ENCODE measurements at places on chromosomes 13 and 19. TPM values are rescaled to one million over a fixed set of nuclear protein-coding genes. Genes with fewer than 3 reads are reported as not detected.

- DNase-seq = no peak
These were observed 667.1 kb downstream of the PCDH9 start for GRCh38 chr13:66563076-66563475.

DNA sequence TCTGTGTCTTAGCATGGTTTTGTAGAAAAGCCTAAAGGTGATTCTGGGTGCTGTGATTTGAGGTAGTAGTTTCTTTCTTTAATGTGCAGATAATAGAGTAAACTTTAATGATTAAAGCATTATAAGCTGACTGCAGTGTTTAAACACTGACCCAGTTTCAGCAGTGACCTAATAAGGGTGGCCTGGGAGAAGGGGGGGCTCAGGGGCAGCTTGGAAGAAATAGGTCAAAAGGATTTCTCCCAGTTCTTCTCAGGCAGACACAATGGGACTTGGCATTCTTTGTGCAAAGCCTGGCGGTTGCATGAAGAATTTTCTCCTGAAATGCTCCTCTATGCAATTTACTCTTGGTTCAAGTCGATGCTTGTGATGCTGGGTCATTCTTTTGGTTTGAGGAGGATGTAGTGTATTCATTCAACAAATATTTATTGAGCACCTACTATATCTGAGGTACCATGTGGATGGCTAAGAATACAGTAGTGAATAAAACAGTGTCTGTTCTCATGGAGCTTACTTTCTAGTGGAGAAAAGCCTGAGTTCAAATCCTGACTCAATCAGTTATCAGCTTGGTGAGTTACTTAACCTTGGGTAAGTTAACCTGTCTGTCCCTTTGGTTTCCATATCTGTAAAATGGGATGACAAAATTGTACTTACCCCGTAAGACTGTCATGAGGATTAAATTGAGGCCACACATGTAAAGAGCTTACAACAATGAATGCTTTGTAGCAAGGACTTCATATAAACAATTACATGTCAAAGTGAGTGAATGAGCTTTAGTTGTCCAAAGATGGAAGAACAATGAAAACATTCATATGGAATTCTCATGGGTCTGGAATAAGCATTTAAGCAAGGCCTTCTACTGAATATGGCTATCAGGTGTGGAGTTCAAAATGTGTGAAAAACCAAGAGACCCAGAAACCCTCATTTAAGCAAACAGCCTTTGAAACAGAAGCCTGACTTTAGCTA, 210.2 kb downstream of the KCNRG start:
- DNase-seq = no peak

DNA sequence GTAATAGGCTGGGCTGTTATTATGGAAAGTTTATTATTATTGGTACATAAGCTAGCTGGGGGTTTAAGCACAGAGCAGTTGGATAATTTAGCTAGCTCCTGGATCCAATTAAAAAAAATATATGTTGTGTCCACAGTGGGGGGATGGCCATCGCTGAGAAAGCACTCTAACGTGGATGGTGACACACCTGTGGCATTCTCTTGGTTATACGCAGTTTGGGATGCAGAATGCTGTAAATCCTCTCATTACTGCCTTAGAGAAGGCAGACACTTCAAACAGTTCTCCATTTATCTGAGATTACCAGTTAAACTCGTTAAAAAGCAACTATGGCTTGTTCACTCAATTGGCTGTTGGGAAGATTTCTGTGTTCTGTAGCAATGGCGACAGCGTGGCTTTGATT, 2.4 kb upstream of the ZNF536 start:
- no peak for DNase-seq

- no peak for DNase-seq
These were observed 14.5 kb upstream of the DOCK9 start for GRCh38 chr13:98992355-98992754.

DNA sequence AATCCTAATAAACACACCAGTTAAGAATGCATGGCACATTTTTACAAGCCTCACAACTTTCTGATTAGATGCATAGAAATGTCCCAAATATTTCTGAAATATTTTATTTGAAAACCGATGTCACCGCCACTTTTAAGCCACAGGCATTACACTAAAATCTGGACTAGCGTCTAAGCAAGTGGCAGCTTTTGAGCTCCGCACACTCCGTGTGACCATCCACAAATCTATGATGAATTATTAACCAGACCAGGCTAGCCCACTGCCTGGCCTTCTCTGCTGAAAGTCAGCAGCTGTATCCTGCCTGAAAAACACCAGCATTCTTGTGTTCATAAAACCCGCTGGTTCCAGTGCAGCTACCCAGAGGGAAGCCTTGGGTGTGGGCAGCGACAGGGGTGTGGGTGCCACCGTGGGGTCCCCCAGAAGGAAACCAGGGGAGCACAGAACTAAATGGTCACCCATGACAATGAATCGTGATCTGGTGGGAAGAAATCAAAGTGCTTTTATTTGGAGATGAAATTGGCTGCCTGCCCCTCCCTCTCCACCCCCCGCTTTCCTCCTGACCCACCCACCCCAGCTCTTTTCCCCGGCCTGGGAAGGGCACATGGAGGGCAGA, 13.8 kb downstream of the RASA3 start:
- DNase-seq = peak; percentile 84

DNA sequence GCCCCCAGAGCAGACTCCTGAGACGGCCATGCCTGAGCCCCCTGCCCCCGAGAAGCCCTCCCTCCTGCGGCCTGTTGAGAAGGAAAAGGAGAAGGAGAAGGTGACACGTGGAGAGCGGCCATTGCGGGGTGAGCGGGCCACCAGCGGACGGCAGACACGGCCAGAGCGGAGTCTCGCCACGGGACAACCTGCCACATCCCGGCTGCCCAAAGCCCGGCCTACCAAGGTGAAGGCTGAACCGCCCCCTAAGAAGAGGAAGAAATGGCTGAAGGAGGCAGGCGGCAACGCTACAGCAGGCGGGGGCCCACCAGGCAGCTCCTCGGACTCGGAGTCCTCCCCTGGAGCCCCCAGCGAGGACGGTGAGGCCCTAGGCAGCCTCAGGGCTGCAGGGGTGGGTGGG, 24.1 kb downstream of the RRAS start:
- DNase-seq = no peak

DNA sequence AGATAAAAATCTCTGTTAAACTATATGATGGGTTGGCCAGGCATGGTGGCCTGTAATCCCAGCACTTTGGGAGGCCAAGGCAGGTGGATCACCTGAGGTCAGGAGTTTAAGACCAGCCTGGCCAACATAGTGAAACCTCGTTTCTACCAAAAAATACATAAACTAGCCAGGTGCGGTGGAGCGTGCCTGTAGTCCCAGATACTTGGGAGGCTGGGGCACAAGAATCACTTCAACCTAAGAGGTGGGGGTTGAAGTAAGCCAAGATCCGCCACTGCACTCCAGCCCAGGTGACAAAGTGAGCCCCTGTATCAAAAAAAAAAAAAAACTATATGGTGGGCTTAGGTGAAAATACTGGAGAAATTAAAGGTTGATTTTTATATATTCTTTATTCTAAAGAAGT, 11.3 kb downstream of the TBC1D4 start:
- no peak for DNase-seq

- DNase-seq = peak; percentile 83
These were observed 10.7 kb downstream of the PTGIR start for GRCh38 chr19:46614114-46614722.

GRCh38 chr13:58907347-58907746, 1256.4 kb downstream of the DIAPH3 start:
- DNase-seq = no peak

GRCh38 chr13:39406688-39407087, 196.3 kb downstream of the LHFPL6 start:
- no peak for DNase-seq

- peak; percentile 75 for DNase-seq
These were observed at the start of gene ZNF836 for GRCh38 chr19:52171321-52172169. TSS of gene ZNF836 (minus strand) at chr19:52171621. CDS start at chr19:52168072, 3,549 bp downstream.

- DNase-seq = peak; percentile 88
These were observed at the start of gene CCDC169 for GRCh38 chr13:36297366-36298338. TSS of gene CCDC169 (minus strand) at chr13:36297814. CDS start at chr13:36297719, 95 bp downstream.

GRCh38 chr19:28367146-28367545, 845.8 kb downstream of the UQCRFS1 start:
- no peak for DNase-seq

DNA sequence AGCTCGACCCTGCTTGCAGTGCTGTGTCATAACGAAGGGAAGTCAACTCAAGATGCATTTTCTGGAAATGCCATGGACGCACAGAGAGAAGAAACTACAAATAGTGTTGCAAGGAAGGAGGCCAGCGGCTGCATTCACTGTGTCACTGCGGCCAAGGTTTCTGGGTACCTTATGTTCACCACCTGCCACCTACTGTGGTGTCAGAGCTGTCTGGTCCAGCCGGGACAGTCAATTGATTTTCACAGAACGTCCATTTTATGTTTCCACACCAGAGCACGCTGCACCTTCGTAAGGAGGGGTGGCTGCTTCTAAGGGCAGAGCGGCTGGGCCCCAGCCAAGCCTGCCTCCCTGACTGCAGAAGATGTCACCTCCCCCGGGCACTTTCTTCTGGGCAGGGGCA, 17.7 kb downstream of the TSHZ3 start:
- no peak for DNase-seq

DNA sequence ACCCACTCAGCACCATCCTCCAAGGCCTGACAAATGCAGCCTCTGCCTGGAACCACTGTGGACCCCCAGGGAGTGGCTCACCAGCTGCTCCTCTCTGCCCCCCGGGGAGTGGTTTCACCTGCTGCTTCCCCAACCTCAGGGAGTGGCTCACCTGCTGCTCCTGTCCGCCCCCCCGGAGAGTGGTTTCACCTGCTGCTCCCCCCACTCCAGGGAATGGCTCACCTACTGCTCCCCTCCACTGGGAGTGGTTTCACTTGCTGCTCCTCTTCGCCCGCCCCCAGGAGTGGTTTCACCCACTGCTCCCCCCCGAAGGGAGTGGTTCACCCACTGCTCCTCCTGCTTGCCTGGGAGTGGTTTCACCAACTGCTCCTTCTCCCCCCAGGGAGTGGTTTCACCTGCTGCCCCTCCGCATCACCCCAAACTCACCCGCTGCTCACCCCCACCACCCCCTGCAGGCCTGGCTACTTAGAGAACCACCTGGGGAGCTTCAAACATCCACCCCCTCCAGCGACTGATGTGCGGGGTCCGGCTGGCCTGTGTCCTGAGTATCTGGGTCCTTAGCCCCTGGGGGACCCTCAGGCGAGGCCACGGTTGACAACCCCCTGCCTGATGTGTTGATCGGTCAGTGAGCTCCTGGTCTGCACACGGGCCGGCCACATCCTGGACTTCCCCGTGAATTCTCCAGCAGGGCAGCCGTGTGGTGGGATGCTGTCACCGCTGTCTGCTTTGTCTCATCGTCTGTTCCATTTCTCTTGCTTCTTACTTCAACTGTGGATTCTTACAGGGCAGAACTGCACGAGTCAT, 14.6 kb upstream of the TMEM255B start:
- no peak for DNase-seq

GRCh38 chr13:21364916-21365315, 94.2 kb downstream of the ZDHHC20 start:
- no peak for DNase-seq

GRCh38 chr13:30718661-30719524, 16.4 kb upstream of the ALOX5AP start:
- peak; percentile 81 for DNase-seq

GRCh38 chr13:87942205-87942604, 271.0 kb downstream of the SLITRK5 start:
- DNase-seq = no peak

DNA sequence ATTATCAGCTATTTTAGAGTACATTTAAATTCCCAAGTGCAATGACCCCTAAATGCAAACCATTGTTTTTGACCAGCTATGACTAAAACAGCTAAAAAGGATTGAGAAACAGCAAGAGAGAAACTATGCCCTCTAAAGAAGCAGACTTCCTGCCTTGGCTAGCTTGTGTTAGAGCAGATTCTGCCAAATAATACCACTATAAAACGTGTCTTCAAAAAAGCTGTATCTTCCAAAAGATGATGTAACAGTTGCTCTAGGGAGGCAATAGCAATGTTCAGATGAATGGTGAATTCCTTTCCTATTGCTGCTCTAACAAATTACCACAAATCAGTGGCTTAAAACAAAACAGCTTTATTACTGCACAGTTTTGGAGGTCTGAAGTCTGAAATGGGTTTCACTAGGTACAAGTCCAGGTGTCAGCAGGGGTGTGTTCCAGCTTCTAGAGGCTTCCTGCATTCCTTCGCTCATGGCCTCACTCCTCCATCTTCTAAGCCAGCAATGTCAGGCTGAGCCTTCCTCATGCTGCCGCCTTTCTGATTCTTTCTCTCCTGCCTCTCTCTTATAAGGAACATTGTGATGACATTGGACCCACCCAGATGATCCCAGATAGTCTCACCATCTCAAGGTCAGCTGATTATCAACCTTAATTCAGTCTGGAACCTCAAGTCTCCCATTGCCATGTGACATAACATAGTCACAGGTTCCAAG, 84.5 kb downstream of the LRRC63 start:
- DNase-seq = peak; percentile 42

GRCh38 chr13:97142452-97142851, 79.7 kb upstream of the MBNL2 start:
- DNase-seq = no peak

GRCh38 chr19:38869836-38870607, 8.1 kb downstream of the RINL start:
- DNase-seq = no peak

- DNase-seq = no peak
These were observed 6.6 kb upstream of the CDX2 start for GRCh38 chr13:27975564-27976361.

- peak; percentile 95 for DNase-seq
These were observed 9.1 kb upstream of the PNMA8A start for GRCh38 chr19:46480415-46480814.

DNA sequence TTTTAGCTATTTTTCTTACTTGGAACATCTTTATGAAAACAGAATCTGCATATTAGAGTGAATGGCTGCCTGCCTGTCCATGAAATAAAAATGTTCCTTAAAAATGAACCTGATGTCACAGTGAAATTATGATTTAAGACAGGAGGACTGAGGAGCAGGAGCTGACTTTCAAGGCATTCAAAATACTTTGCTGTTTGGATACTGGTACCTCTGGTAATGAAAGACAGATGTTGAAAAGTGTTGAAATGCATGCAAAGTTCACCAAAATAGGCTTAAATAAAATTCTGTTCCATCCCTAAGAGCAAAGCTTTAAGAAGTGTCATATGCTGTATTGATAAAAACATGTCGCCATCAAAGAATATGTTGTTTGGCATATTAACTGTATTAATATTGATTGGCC, 1.7 kb downstream of the ARHGEF7 start:
- no peak for DNase-seq

CCDC169 gene
- 28.1 TPM for total RNA-seq

SLITRK5 gene
- total RNA-seq = under 0.01 TPM

YJEFN3 gene
- total RNA-seq = 4.5 TPM

SLC25A41 gene
- total RNA-seq = not detected

RPL18 gene
- 1,744 TPM for total RNA-seq

PRR19 gene
- total RNA-seq = 1.1 TPM

ZNF805 gene
- 16.9 TPM for total RNA-seq

PNMA8A gene
- total RNA-seq = 89.0 TPM

RPL18A gene
- total RNA-seq = 777 TPM

COMP gene
- total RNA-seq = not detected

All from myocyte (in vitro differentiated cells).